ENCODE measurements at places on chromosomes 12 and 14.
A peak's percentile ranks its signal among the peaks of the same experiment; 100 is the strongest.

GRCh38 chr14:59538936-59539335 is 37.7 kb downstream of the CCDC175 start:
- DNase-seq = no peak

DNA sequence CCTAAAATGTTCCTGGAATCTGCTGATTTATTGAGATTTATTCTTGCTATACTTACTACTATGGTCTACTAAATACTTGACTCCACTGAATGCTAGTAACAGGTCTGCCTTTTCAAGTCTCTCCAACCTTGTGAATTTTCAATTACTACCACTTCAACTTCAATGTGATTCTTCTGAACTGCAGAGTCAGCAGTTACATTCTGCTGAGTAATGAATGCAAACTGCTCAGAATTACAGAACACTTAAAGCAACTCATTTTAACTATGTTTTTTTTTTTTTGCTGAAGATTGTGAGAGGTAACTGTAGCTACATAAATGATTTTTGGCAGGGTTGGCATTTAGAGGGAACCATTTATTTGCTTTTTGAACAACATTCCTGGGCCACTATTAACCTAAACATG is 41.8 kb downstream of the ARF6 start:
- peak; percentile 38 for DNase-seq

- peak; percentile 57 for DNase-seq
Measured at GRCh38 chr14:79971330-79971729, 240.0 kb downstream of the DIO2 start.

- no peak for DNase-seq
Measured at GRCh38 chr12:115450710-115451109, 766.7 kb upstream of the TBX3 start.

DNA sequence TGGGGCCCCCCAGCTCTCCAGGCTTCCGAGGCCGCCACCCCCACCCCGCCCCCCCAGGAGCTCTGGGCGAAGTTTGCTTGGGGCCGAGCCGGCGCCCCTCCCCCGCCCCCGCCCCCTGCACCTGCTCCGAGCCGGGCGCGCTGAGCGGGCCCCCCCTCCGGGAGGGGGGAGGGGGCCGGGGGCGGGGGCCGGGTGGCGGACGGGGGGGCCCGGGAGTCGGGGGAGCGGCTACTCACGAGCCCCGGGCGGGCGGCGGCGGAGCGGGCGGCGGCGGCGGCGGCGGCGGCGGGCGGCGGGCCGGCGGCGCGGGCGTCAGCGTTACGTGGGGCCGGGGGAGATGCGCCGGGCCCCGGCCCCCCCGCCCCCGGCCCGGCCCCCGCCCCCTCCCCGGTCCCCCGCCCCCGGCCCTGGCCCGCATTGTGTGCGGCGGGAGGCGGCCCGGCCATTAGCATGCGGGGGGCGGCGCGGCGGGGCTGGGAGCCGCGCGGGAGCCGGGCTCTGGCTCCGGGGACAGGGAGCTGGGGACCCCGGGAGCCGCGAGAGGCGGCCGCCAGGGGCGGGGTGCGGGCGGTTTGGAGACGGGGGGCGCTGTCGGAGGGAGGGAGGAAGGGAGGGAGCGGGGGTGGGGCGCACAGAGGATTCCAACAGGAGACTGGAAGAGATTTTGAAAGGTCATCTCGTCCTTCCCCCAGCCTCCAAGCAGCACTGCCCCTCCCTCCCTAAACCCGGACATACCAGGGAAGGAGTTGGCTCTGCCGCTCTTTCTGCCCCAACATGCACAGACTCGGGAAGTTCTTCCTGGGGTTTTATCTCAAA is at the start of gene ZNF219:
Gene ZNF219, minus strand, starts transcription at position 580 of the 816 bp plus-strand sequence. CDS start 5,064 bp downstream, outside the sequence.
- peak; percentile 30 for DNase-seq

GRCh38 chr14:102931580-102932285 is 9.3 kb downstream of the AMN start:
- no peak for DNase-seq

DNA sequence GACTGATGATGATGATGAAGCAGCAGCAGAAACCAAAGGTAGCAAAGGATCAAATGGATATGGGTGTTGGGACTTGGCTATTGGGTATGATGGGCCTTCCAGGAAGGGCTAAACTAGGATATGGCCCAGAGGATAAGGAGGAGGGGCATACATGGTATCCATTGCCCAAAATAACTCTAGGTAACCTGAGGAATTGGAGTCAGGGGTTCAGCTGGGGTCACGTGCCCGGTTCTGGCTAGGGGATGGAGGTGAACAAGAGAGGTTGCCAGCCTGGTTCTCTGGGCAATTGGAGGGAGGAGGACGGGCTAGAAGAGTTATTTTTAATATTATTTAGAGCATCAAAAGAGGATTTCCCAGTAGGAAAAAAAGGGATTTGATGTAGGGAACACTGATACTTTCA is 2.7 kb upstream of the ANKRD52 start:
- DNase-seq = no peak

DNA sequence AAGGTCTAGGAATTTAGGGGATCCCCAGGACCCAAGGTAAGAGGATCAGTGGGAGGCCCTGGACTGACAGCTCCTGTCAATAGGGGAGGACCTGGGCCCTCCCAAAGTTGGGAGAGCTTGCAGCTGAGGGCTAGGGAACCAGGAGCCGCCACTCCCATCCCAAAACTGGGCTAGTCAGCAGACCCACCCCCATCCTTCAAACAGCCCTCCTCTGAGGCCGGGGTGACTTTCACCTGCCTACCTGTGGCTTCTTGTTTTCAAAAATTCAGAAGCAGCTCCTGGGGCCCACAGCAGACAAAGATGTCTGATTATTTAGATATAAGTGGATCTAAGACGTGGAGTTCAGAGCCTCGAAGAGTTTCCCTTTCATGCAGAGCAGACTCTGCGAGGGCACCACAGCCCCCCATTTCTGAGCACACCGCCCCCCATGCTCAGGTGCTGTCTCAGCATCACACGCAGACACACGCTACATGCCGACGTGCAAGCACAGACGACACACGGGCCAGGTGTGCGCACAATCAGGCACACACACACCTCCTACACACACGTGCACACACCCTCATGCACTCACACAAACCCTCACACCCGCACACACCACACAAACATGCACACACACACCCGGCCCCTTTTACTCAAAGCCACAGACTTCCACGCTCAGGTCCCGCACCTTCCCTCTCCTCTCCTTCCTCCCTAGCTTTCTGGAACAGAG is 21.9 kb downstream of the DIO3 start:
- no peak for DNase-seq

DNA sequence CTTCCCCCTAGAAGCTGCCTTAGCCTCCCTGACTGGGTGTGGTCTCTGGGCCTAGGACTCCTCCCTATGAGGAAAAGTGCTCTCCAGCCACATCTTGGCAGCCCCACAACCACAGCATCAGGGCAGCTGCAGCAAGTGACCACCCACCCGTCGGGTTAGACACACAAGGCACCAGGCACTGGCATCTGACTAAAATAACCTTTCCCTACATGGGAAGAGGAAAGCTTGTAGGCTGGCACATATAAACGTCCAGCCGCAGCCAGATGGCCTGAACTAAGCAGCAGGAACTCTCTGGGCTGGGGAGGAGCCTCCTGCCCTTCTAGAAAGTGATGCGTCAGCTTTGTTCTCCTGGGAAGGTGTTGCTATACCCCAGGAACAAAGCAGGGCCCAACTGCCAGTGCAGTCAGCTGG is 328.7 kb downstream of the DPF3 start:
- no peak for DNase-seq

DNA sequence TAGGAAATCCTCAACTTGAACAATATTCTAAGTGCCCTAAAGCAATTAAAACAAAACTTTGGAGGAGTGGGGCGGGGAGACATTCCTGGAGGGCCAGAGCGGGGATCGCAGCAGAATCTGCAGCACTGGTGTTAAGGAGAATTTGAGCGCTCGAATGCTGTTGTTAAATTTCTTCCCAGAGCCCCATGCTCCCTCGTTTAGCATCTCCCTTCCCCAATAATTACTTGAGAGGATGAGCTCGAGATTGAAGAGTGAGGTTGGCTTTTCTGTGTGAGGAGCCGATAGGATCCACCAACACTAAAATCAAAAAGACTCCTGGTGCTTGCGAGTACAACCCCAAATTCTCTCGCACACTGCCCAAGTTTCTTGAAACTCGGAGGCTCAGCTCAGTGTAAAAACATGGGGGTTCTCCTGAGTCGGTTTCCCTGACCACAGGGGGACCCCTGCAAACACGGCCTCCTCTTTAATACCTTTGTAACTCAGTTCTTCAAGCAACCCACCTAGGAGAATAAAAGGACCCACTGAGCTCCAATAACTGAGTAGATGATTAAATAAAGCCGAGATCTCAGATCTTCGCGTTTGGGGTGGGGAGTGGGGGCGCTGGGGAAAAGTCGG is 10.2 kb upstream of the FOXG1 start:
- no peak for DNase-seq

DNA sequence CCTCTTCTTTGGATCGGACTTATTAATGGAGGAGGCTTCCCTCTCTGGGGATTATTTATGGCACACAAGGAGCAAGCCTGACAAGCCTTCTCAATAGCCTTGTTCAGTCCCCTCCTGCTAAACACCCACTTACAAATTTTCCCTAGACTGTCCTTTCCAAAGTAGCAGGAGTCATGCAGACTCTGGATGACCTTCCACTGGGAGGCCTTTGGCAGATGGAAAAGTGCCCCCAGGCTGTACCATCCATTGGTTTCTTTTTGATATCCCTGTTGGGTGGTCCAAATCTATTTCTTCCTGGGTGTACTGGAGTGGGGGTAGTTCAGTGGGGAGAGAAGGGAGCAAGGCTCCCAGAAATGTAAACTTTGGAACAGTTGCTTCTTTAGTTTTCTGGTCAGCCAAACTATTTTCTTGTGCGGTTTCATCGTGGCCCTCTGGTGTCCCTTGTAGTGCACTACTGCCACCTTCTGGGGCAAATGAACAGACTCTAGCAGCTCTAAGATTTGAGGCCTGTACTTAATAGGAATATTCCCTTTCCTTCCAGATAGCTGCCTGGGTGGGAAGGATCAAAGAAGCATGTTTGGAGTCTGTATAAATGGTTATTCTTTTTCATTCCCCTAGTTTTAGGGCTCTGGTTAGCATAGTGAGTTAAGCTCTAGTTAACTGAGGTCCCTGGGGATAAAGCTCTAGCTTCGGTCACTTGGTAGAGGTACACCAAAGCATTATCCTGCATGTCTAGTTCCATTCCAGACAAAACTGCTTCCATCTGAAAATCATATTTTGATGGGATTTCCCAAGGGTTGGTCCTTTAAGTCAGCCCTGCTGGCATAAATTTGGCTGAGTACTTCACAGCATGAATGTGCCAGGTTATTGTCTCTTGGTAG is 409.5 kb downstream of the SLC6A15 start:
- peak; percentile 70 for DNase-seq

DNA sequence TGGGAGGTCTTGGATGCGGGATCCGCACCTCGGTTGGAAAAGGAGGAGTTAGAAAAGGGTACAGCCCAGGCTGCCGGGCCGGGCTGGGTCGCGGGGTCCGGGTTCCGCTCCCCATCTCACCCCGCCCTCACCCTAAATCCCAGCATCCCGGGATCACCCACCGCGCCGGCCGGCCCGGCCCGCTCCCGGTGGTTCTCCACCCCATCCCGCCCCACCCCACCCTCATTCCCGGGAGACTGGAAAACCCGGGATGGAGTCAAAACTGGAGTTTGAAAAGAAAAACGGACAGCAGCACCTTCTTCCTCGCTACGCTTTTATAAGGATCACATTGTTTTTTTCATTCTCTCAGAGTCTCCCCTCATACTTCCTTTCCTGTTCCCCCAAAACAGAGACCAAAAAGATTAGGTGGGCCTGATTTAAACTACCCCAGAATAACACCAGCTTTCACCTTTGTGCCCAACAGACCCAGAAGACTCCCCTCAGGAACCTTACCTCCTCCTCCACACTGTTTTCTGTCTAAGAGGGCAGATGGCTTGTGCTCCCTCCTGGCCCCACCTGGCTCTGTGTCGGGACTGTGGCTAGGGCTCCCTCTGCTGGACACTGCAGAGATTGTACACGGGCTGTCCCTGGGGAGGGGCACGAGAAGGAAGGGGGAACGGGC is 2.8 kb downstream of the GLI1 start:
- DNase-seq = peak; percentile 94

DNA sequence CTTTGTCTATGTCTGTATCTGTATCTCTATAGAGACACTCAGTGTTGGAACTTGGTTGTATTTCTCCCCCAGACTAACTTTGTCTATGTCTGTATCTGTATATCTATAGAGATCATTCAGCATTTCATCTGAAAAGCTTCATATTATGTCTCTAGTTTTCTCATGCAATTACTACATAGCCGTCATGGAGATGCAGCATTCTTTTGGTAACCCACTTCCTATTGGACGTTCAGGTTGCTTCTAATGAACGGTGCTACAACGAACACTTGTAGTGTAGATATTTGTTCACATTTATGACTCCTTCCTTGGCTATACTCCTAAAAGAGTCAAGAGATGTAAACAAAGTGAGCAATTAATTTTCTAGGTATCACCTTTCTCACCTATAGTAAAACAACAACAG is 81.5 kb upstream of the KCNA1 start:
- no peak for DNase-seq

DNA sequence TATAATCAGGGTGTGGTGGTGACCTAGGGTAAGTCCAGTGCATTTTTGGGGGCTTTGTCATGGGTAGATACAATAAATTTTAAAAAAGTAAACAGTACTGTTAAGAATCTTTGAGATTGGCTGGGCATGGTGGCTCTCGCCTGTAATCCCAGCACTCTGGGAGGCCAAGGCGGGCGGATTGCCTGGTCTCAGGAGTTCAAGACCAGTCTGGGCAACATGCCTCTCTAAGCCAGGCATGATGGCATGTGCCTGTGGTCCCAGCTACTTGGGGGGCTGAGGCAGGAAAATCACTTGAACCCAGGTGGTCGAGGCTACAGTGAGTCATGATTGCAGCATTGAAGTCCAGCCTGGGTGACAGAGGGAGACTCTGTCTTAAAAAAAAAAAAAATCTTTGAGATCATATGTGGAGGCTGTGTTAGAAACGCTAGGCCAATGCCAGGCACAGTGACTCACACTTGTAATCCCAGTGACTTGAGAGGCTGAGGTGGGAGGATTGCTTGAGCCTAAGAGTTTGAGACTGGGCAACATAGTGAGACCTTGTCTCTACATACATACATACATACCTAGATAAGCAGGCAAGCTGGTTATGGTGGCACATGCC is 67.7 kb downstream of the PRKCH start:
- peak; percentile 6 for DNase-seq

GRCh38 chr12:5713599-5714081 is 231.4 kb downstream of the ANO2 start:
- no peak for DNase-seq

- peak; percentile 73 for DNase-seq
Measured at GRCh38 chr14:74616996-74617700, 5.1 kb upstream of the LTBP2 start.

DNA sequence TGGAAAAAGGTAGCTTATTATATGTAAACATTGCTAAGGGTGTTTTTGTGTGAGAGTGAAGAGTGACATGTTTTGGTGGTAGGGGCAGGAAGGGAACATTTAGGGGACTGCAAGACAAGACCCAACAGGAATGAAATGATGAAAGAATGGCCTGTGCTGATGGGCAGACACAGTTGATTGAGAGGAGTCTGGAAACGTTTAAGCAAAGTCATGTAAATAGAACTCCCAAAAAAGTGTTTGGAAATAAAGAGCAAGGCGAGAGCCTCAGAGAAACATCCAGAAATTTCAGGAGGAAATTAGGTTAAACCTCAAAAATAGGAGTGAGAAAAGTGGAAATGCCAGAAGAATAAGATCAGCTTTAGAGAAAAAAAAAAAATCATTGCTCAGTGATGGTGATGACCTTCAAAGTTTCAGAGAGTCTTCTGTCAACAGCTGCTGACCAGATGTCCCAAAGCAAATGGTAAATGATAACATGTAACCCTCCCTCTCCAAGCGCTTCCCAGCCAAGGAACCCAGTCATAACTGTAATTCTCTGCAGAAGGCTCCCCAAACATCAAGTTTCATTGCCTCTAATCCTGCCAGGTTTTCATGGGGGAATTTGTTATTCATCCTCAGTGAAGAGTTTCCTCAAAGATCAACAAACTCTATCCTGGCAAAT is 223.2 kb upstream of the FAR2 start:
- no peak for DNase-seq
